ENCODE measurements at places on chromosomes 6 and 20.

GRCh38 chr6:7542065-7542873 lies 798 bp downstream of the DSP start:
- DNase-seq, result peak; percentile 45

- peak; percentile 35 for DNase-seq
These were observed 38.9 kb downstream of the FBXO9 start for GRCh38 chr6:53103993-53104675.

GRCh38 chr6:168626046-168626602 lies 185.1 kb downstream of the SMOC2 start:
- DNase-seq, result no peak

DNA sequence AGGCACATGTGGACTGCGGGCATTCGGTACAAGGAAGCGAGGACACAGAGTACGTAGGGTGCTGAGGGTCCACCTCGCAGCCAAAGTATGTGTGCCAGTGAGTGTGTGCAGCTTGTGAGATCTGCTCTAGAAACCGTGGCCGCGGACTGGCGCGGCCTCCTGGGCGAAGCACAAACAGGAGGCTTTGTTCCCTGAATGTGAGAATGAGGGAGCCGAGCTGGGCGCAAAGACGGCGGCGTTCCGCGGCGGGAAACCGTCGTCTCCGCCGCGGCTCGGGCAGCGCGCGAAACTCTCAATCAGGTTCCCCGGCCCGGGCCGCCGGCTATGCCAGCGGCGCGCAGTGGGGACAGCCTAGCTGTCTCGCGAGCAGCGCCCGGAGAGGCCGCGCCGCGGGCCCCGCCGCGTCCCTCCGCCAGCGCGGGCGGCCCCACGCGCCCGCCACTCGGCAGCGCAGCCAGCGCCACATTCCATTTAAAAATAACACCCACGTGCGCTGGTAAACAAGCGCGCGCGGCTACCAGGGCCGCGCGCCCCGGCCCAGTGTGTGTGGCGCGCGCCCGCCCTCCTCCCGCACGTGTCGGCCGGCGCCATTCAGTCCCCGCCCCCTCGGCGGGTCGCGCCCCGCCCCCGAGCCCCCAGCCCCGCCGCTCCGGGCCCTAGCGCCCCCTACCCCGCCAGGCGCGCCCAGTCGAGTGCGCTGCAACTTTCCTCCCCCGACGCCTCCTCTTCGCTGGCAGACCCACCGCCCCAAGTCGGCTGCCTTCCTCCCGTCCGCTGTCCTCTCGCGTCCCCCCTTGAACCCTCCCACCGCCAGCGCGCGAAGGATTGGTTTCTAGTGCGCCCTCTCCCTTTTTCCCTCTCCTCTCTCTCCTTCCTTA lies 3.0 kb upstream of the FOXO3 start:
- DNase-seq, result peak; percentile 87

DNA sequence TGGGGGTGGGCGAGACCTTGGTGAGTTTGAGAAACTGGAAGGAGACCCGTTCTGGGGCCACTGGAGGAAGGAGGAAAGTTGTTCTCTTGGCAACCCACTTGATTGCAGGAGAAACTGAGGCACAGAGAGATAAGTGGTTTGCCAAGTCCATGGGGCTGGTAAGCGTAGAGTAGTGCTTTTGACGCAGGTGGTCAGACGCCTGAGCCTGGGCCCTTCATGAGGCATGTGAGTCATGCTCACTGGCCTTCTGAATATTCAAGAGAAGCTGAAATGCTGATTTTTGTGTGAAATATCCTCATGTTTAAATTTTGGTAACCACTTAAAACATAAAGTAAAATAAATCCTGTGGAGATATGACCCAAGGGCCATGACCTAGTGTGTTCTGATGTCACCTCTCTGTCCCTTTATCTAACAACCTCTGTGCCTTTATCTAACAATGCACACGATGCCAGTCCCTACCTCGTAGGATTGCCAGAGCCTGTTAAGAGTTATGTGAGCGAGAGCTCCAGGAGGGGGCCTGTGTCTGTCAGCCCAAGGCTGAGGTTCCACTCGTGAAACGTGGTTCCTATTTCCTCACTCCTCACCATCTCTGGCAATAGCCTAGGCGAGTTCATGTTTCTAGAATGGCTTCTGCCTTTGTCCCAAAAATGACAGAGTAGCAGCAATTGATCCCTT lies 32.8 kb upstream of the PMEPA1 start:
- no peak for DNase-seq

DNA sequence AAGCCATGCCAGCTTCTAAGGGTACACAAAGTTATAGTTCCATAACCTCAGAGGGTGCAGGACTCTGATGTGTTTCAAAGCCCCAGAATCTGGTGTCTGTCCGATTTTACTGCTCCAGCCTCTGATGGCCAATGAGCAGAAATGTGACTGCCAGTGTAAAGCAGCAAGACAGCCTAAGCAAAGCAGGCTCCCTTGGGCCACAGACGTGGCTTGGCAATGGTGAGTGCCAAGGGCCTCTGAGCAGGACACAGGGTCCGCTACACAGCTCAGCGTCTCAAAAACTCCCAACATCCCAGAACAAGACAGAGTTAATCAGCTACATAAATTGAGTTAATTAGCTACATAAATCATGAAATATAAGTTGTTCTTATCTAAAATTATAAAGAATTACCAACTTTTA lies 69.2 kb downstream of the PCSK2 start:
- DNase-seq, result no peak

DNA sequence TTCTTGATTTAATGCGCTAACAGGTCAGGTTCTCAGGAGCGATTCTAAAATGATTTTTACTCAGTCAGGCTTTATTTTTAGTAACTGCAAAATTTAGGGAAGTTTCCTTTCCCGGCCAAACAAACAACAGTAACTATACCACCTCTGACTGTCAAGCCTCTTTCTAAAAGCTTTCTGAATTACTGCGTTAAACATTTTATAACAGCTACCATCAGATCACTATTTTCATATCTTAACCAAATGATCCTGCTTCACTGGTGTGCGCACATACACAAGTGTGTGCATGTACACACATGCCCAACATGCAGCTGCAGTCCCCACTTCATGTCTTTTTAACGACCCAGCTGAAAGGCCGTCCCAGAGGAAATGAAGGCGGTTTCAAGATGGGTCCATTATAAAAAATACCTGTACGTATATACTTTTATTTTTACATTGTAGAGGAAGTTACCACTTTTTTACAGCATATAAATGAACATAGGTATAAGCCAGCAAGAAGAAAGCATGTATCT lies 25.0 kb downstream of the TMEM242 start:
- no peak for DNase-seq

GRCh38 chr6:91782802-91783201 lies 1195.9 kb upstream of the MAP3K7 start:
- no peak for DNase-seq

DNA sequence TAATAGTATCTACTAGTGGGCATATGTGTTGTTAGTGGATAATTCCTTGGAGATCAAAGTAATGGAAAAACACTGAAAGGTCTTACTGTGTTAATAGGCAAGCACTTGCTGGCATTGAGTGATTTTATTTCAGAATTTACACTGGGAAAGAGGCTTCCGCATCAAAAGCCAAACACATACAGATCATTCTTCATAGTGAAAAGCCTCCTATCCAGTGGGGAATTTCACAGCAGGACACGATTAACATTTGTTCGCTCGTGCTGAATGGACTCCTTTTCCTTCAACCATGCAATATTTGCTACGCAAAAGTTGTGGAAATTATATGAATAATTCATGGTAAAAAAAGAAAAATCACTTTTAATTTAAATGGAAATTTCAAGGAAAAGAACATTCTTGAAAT lies 26.4 kb downstream of the GABRR1 start:
- DNase-seq, result no peak

- no peak for DNase-seq
These were observed 1.0 kb upstream of the MTRES1 start for GRCh38 chr6:107026965-107027364.

GRCh38 chr6:5999688-6000608 lies 6.8 kb downstream of the NRN1 start:
- no peak for DNase-seq

- peak; percentile 51 for DNase-seq
These were observed 129.5 kb upstream of the PTPN1 start for GRCh38 chr20:50380697-50381040.

DNA sequence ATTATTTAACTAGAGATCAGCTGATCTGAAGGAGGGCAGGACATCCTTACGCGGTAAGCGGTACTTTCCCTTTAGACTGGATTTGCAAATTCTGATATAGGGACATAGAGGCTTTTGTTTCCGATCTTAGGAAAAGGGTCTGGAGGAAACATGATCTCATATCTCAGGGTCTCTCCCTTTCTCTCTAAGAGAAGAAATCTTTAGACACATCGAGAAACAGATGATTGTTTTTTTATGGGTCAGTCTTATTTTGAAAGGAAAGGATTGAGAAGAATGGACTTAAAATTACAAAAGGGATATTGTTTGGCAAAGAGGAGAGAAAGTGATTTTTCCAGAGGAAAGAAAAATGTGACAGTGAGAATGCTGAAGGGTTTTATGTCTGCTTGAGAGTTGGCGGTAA lies 83.9 kb upstream of the OGFRL1 start:
- no peak for DNase-seq

DNA sequence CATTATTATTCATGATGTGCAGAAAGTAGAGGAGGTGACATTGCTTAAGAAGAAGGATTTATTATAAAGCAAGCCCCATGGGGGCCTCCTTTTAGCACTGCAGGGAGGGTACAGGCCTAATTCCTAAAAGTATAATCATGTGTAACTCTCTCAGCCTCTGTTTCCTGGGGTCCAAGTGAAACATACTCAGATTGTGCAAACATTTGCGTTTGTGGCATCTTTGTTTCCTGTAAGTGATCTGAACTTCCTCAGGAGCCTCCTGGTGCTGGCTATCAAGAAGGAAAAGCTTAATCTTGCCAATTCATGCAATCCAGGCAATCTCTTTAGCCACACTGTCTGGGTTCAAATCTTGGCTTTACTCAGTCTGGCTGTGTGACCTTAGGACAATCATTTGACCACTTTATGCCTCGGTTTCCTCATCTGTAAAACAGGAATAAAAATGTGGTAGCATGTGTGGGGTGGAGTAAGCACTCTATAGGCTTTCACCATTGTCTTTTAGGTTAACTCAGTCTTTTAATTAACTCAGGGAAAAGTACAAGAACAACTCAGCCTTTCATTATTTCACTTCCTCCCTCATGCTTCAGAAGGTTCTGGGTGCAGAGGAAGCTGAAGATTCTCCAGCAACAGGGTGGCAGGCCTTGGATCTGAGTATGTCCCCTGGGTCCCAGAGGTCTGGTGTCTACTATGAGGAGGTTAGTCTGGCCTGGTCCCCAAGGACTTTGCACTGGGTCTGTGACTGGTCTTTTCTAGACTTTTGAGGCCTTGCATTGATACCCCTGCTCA lies 831 bp upstream of the SIRPB2 start:
- no peak for DNase-seq

DNA sequence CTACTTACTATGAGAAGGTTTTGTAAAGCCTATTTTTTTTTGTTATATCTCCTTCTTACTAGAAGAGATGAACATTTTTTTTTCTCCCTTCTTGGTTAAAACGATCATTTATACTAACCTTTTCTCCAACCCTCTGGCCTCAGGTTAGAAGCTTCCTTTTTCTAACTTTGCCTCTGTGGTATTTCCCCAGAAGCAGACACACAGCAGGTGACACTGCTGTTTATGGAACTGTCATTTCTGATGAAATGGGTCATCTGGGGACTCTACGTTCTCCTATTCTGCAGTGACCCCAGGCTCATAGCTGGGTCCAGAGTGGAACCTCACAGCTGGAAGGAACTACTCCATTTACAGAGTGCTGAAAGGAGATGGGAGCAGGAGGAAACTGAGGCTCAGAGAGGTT lies 746.3 kb upstream of the CHD6 start:
- DNase-seq, result no peak

GRCh38 chr20:48164566-48165400 lies 379.5 kb upstream of the SULF2 start:
- no peak for DNase-seq

All from RPMI8226 (cell line).